ENCODE measurements at places on chromosomes 1 and 21.

GRCh38 chr1:232978815-232979214 is 28.4 kb downstream of the NTPCR start:
- no peak for DNase-seq

GRCh38 chr1:115529216-115529897 is 112.4 kb upstream of the VANGL1 start:
- DNase-seq, result no peak

DNA sequence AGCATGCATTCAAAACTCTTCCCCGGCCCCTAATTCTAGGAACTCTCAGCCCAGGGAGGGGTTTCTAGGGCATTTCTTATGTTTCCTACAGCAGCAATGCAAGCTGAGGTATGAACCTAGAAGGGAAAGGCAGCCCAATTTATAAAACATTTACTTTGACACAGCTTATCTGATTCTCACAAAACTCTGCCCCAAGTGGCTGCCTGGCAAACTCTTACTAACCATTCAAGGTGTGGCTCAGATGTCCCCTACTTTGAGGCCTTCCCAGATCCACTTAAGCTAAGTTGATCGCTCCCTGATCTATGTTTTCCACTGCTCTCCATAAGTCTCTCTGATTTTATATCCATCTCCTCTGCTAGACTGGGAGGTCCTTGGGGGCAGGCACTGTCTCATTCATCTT is 35.4 kb downstream of the AK2 start:
- DNase-seq, result no peak

DNA sequence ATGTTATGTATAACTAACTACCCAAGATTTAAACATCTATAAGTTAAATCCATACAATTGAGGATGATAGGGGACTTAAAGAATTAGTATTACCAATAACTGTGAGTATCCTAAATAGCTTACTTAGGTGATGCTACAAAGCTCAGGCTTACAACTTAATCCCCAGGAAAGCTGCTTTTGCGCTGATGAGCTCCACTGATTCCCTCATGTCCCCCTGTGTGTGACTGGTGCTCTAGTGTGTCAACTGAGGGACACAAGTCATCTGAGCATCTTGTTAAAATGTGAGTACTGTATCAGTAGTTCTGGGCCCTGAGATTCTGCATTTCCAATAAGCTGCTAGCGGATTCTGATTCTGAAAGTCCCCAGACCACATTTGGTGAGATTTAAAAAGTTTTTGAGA is 1458.8 kb downstream of the MRPL39 start:
- no peak for DNase-seq

DNA sequence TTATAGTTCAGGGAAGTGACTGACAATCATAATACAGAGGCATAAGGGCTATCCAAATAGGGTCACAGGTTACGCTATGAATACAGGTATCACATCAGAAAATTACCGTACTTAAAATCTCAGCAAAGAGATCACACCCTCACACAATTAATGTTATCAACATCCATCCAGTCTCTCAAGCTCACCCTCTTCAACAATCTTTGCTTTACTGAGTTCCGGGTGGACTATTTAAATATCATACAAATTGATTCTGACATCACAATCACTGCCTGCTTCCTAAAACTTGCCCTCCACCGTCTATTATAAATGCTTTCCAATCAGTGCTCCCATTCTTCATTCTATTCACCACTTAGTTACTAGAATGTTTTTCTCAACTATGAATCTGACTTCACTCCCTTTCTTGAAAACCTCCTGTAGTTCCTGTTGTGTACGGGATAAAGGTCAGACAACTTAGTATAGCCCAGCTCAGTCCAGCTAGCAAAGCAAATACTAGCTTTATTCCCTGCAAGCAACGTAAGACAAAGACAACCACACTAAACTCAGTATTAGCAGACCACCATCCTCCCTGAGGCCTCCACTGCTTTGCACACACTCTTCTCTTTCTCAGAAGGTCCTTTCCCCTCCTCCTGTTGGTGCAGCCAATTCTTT is 398.7 kb downstream of the SMYD3 start:
- no peak for DNase-seq
